ENCODE measurements at places on chromosomes 1 and 21.
A peak's percentile ranks its signal among the peaks of the same experiment; 100 is the strongest.

DNA sequence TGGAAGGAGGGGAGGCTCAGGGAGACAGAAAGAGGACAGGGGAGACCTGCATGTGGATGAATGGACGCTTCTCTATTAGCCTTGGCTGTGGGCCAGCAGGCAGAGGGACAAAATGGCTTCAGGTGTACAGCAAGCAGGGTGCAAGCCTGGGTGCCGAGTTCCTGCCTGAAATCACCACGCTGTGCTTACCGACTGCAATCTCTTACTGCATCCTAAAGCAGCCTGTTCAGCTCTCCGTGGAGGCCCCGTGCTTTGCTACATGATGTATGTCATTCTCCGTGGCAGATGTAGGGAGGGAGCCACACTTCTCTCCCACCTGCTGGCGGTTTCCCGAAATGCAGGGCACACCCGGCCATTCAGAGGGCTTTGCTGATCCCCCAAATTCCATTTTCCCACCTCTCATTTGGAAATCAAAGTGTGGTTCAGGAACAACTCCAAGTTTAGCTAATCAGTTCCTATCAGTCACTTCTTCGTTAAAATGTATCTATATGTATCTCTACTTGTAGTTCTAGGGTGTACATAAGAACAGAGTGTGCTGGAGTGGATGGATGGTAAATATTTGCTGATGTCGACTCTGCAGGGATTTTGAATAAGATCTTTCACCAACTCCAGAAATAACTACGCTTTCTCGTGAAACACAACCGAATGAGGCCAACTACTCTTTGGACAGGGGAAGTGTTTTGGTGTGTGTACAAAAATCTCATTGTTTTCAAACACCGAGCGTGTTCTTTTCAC is 122.3 kb upstream of the BACE2 start:
- peak; percentile 55 for DNase-seq

DNA sequence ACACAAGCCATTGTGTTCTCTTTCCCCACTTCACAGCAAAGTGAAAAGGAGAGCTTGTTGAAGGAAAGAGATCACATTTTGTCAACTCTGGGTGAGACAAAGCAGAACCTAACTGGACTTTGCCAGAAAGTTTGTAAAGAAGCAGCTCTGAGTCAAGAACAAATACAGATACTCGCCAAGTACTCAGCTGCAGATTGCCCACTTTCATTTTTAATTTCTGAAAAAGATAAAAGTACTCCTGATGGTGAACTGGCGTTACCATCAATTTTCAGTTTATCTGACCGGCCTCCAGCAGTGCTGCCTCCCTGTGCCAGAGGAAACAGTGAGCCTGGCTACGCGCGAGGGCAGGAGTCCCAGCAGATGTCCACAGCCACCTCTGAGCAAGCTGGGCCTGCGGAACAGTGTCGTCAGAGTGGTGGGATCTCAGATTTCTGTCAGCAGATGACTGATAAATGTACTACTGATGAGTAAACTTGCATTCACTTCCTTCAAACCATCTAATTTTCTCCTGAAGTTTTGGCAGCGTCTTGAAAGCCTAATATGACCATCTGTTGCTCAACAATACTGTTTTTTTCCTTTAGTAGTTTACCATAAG is 43.7 kb downstream of the BACH1 start:
- no peak for DNase-seq

- DNase-seq = no peak
Observed at GRCh38 chr21:30561264-30561895, at the start of gene KRTAP19-7. KRTAP19-7 (minus strand) TSS chr21:30561314; CDS start chr21:30561289, 25 bp downstream.

DNA sequence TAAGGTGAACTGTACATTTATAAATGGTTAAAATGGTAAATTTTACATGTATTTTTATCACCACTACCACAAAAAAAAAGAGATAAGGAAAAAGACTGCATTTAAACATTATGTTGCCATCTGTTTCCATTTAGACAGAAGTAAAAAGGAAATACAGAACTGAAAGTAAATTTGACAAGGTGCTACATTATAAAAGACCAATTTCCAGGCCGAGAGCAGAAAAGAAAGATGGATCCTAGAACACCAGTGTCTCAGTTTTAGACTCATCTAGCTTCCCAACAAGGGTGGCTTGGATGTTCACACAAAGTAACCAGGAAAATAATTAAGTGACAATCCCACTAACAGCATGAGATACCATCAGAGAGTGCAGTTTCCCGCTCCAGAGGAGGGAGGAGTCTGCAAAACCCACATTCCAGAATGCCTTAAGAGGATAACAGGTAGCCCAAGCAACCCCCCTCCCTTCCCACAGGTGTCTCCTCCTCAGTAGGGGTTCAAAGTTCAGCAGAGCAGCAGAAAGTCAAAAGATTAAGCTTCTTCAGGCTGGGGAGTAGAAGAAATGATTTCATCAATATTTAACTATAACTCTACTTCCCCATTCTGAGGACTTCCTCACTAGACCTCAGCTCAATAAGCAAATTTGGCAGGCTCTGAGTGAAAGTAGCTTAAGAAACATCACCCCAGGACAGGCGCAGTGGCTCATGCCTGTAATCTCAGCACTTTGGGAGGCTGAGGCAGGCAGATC is 11.8 kb downstream of the TPM3 start:
- DNase-seq = peak; percentile 29

DNA sequence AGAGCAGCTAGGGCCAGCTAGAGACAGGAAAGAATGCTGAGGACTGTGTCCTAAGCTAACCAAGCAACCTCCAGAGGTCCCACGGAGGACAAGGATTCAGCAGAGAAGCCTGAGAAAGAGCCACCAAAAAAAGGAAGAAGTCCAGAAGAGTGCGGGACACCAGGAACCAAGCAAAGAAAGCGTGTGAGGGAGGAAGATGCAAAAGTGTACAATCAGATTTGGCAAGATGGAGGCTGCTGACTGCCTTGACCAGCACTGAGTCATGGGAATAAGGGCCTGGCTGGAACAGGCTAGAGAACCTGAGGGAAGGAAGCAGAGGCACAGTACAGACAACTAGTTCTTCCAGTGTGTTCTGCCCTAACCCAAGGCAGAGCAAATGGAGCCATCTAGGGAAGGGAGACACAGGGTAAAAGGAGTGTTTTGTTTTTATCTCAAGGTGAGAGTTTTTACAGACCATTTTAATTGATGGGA is 18.5 kb downstream of the TP53BP2 start:
- DNase-seq = no peak

GRCh38 chr1:215888159-215888558 is 321.1 kb downstream of the KCTD3 start:
- no peak for DNase-seq

GRCh38 chr1:25616987-25617624 is 515 bp downstream of the MAN1C1 start:
- peak; percentile 39 for DNase-seq

DNA sequence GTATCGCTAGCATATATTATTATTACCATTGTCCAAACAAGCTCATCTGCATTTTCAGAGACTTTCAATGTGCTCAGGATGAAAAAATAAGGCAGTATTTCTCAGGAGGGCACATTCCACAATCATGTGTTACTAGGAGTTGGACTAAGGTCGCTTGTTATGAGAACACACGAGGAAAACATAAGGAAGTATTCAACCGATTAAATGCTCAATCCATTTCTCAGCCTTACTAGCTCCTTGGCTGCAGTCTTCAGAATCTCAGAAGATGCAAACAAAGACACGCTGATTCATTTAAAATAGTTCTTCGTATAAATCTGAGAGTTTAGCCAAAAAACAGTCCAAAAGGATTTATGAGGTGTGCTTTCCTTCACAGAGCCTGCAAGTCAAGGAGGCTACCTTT is 82.0 kb upstream of the JAK1 start:
- no peak for DNase-seq

All from iPS-NIHi11 (cell line).